ENCODE measurements at places on chromosomes 7 and 10.

DNA sequence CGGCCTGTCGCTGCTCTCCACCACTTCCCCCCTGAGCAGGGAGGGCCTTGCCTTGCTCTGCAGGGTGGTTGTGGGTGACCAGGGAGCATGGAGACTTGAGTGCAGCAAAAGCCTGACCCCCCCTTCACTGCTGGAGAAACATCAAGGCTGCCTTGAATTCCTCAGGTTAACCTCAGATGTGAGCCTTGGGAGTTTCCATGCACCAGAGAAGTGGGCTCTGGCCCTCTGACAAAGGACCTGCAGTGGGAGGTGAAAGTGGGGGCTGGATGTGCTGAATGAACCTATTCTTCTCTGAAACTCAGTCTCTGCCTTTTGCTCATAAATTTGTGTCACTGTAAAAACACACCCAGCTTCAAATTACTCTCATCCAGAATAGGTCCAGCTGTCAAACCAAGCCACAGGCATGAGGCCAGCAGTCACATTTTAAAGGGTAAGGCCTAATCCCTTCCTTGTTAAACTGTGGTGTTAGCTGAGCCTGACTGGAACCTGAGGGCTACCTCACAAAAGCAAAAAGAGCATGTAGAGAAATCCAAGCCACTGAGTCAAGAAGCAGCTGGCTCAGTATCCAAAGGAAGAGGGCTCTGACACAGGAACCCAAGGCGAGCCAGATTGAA is 356.8 kb downstream of the CCSER2 start:
- no peak for DNase-seq

DNA sequence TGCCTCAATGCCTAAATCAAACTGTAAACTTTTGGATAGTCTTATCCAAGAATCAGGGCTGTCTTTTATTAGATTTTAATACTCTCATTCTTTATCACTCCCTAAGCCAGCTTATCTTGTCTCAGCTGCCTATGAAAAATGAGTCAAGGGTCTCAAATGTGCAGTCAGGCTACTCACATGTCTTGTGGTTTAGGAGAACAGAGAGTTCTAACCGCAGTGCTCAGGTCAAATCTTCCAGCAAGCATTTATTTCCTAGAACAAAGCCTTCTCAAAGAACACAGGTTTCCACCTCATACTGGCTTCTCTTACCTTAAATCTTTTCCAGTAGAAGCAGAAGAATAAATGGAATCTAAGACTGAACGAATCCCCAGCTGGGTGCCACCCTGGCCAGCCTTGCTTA is 23.5 kb downstream of the HTR5A start:
- DNase-seq = no peak

GRCh38 chr10:27359792-27360355 is 119.3 kb upstream of the ACBD5 start:
- DNase-seq = no peak

- DNase-seq = no peak
Observed at GRCh38 chr7:72409638-72410015, 2.5 kb downstream of the CALN1 start.

DNA sequence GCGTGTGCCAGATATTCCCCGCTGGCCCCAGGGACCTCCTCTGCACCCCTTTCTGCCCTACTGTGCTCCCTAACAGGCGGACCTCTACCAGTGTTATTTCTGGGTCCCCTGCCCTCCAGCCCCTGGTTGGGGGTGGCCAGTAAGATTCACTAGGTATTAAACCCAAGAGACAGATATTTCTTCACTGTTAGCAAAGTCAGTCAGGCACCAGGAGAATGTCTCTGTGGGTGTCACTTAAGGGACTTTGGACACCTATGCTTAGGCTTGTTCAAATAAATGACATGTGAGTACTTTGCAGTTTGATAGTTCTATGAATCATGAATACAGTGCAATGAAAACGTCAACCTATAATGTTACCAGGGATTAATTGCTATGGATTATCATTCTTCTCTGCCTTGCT is 234.3 kb upstream of the IGFBP3 start:
- no peak for DNase-seq

GRCh38 chr7:140263277-140263676 is 86.5 kb upstream of the KDM7A start:
- no peak for DNase-seq

DNA sequence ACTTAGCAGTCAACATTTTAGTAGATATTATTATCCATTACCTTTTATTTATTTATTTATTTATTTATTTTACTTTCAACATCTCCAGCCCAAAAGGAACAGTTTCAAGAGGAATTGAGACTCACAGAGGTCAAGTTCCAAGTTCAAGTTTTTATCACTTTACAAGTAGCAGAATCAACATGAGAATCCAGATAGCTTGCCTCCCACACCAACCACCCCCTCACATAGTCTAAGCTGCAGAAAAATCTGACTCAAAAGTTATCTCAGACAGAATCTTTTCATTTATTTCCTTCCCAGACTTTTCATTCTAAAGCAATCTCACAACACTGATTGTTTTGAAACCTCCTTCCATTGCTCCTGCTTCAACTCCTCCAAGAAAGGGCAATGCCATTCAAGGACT is 129.6 kb downstream of the GRM3 start:
- DNase-seq = no peak

- no peak for DNase-seq
Observed at GRCh38 chr10:9291081-9291480, 1236.6 kb downstream of the GATA3 start.

GRCh38 chr7:95777269-95777668 is 4.9 kb downstream of the DYNC1I1 start:
- DNase-seq = no peak

DNA sequence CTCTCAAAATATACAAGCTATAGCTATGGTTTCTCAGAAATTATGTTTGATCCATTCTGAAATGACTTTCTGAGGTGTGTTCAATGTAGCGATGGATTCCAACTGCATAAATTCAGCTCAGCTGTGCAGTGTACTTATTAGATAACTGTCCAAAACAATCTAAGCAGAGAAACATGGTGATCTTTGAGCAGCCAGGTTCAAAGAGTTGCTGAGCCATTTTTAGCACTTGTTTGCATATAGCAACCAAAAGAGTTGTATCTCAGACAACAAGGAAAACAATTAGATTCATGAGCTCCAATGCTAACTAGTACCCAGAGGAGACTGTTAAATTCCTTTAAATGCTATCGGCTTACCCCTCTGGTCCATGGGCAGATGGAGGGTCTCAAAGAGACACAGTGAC is 15.9 kb upstream of the KCNIP2 start:
- no peak for DNase-seq

GRCh38 chr7:65230231-65230630 is 143.4 kb upstream of the ZNF92 start:
- DNase-seq = no peak

GRCh38 chr10:82552267-82552666 is 677.3 kb downstream of the NRG3 start:
- DNase-seq = no peak

DNA sequence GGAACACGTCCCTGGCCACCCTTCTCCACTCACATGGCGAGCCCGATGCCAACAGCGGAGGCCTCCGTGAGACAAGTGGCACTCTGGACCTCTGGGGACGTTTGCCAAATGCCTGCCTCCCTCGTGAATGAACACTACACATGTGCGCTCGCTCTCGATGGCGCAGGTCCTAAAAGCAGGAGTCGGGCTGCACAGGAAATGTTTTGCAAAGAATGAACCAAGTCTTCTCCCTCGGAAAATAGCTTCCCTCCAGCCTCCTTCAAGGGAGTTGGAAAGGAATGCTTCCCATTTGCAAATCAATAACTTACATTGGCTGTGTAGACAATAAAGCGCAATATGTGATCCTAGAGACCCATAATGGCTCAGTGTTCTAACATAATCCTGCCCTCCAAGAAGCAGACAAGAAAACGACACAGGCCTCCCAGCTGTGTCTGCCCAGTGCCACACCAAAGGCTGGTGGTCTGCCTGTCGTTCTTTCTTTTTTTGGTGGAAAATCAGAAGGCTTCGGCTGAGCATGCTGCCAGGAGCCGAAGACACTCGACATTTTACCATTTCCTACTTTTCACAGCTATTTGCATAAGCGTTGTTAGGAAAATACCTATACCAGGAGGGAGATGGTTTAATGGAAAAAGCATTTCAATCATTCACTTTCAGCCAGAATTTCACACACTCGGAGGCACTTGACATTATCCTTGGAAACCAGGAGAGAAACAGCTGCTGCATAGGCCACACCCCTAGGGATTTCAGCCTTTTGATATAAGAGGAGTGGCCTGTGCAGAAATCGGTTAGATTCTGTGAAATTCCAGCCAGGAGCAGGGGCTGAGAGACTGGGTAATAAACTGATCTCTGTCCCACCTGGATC is 38.4 kb downstream of the ATXN7L1 start:
- DNase-seq = no peak

All from K562 (cell line).